Progenitor cell of endocrine pancreas (in vitro differentiated cells): ENCODE measurements at places on chromosomes 11 and 22. TPM values are rescaled to one million over a fixed set of nuclear protein-coding genes. Genes with fewer than 3 reads are reported as not detected.

The LDLRAD3 gene
- 19.6 and 22.8 TPM in 2 replicates for total RNA-seq

The ZNF280B gene
- 7.0 and 7.3 TPM in 2 replicates for total RNA-seq

DNA sequence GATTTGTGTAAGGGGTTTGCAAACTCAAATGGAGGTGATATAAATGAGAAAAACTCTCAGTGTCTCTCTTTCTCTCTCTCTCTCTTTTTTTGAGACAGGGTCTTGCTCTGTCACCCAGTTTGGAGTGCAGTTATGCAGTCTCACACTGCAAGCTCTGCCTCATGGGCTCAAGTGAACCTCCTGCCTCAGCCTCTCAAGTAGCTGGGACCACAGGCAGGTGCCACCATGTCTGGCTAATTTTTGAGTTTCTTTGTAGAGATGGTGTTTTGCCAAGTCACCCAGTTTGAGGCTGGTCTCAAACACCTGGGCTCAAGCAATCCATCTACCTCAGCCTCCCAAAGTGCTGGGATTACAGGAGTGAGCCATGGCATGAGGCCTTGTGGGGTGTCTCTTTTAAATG is 2.9 kb downstream of the BIRC3 start:
- no peak for DNase-seq

GRCh38 chr11:108199446-108200321 is 22.8 kb downstream of the NPAT start:
- DNase-seq = no peak
